ENCODE measurements at places on chromosomes 4 and X.

GRCh38 chr4:40856840-40857362, 107.1 kb downstream of the NSUN7 start:
- peak; percentile 69 for DNase-seq

DNA sequence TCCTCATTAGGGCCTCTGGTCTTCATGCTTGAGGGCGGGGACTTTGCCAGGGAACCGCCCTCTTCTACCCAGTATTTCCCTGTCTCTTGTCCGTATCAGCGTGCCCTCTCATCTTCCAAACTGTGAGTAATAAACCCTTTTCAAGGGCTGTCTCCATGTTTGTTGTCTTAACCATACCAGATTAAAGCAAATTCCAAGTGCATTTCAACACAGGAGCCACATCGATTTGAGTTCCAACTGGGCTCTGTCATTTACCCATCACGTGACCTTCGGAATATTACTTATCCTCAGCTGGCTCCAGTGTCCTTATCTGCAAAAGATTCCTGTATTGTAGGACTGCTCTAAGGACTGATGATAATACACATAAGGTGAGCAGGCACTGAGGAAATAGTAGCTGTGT, 6.4 kb upstream of the PHEX start:
- no peak for DNase-seq

DNA sequence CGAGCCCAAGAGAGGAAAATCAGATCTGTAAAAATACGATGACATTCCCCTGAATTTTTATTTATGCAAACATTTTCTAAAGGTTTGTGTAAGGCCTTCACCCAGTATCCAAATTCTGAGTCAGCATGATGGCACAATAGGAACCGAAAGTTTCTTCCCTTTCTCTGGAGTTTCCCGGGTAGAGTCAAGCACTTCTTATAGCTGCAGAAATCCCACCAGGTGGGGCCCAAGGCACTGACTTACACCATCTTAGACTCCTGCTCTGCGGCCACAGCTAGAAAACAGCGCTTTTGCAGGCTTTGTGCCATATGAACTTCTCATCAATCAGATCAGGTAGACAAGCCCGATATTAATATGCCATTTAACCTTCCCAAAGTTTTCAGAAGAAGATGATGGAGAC, 13.4 kb downstream of the LEF1 start:
- DNase-seq: peak; percentile 34

- no peak for DNase-seq
Observed at GRCh38 chr4:13325744-13326143, 158.4 kb downstream of the RAB28 start.

DNA sequence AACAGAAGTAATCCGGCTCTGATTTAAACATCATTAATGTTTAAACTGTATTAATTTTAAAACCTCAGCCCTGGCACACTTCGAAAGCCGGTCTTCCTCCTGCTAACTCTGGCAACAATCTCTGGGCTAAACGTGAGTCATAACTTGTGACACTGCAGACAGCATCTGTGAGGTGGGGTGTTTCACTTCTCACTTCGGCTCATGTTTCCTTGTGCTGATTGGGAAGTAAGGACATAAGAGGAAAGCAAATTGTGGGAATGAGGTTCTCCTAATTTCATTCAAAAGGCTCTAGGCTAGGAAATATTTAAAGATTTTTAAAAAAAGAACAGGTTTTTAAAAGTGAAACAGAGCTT, 139.9 kb upstream of the USP9X start:
- DNase-seq: no peak

DNA sequence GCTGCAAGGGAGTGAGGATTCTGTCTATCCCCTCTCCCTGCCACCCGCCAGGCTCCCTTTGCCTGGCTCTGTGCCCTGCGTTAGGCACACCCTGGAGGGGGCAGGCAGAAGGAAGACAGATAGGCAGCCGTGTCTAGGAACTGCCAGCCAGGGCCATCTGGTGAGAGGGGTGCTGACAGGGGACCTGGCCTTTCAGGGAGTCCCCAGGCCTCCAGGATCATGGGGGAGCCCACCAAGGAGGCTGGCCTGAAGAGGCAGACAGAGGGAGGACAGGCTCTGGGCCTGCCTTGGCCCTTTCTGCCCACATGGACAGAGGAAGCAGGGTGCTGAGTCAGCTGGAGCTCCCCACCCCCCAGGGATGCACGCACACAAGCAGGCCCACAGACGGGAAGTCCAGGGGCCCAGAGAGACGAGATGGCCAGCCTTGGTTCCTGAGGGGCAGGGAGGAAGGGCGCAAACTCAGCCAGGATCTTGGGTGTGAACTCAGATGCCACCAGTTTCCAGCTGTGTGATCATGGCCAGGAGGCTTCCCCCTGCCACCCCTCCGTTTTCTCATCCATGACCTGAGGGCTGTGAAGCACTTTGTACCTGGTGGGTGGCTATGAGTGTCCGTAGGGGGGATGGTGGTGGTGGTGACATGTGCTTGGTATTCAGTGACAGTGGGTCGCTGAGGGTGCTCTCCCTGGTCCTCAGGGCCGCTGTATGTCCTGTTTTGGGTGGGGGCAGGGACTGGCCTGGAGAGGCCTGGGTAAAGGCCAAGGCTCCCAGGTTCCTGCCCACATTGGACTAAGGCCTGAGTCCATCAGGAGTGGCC, 1.8 kb downstream of the SH3BP2 start:
- DNase-seq: no peak

DNA sequence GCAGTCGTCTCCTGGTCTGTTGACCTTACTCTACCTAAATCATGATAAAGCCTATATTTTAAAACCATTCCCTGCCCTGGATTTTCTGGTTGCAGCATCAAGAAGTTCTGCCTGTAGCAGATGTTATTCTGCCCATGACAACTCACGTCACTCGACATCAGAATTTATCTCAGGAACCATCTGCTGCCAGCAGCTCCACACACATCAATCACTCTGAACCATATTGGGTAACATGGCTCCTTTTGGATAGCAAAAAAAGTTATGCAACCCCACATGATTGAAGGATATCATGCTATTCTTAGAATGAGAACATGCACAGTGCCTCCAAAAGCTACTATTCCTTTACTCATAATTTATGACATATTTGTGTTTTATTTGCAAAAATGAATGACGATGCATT, 341.4 kb downstream of the DHRSX start:
- DNase-seq: no peak
